ENCODE measurements at places on chromosomes 1 and 21.

GRCh38 chr1:39195166-39196111, 9.1 kb upstream of the MACF1 start:
- DNase-seq: no peak

GRCh38 chr21:34075760-34076660, 2.6 kb downstream of the MRPS6 start:
- no peak for DNase-seq

DNA sequence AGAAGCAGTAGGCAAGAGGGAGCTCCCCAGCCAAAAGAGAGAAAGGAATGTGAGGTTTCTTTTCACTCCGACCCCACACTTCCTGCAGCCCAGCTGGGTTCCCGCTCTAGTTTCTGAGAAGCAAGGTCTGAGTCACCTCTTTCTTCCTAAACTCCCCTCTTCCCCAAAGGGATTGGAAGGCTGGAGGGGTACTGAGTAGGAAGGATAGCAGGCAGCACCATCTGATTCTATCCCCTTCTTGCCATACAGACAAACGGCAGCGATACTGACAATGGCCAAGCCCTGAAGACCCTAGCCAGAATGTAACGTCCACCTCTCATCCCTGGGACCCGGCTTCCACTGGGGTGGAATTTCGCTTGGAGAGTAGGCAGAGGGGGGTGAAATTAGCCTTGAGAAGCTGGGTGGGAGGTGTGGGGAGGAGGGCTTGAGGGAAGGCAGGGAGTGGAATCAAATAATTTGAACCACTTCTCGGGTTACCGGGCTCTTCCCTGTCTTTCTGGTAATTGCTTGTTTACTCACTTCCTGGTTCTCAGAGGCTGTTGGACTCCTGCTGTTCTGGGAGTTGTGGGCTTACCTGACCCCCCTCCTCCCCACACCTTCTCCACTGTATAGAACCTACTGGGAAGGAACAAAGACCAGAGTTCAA, 13.2 kb downstream of the IER5 start:
- no peak for DNase-seq

- no peak for DNase-seq
Measured at GRCh38 chr1:16907870-16908758, 12.3 kb downstream of the RNU1-2 start.

- peak; percentile 58 for DNase-seq
Measured at GRCh38 chr1:17875882-17876280, 120.7 kb downstream of the ACTL8 start.

GRCh38 chr1:173332026-173332425, 124.9 kb upstream of the TNFSF4 start:
- peak; percentile 76 for DNase-seq

- no peak for DNase-seq
Measured at GRCh38 chr1:151711951-151712350, 4.7 kb downstream of the CELF3 start.

- DNase-seq: no peak
Measured at GRCh38 chr21:36350282-36350910, 30.4 kb downstream of the MORC3 start.

- DNase-seq: no peak
Measured at GRCh38 chr1:5742032-5742431, 250.2 kb downstream of the NPHP4 start.

GRCh38 chr21:36716836-36717235, 17.9 kb downstream of the SIM2 start:
- no peak for DNase-seq

GRCh38 chr1:5312293-5312674, 657.9 kb downstream of the AJAP1 start:
- DNase-seq: no peak

DNA sequence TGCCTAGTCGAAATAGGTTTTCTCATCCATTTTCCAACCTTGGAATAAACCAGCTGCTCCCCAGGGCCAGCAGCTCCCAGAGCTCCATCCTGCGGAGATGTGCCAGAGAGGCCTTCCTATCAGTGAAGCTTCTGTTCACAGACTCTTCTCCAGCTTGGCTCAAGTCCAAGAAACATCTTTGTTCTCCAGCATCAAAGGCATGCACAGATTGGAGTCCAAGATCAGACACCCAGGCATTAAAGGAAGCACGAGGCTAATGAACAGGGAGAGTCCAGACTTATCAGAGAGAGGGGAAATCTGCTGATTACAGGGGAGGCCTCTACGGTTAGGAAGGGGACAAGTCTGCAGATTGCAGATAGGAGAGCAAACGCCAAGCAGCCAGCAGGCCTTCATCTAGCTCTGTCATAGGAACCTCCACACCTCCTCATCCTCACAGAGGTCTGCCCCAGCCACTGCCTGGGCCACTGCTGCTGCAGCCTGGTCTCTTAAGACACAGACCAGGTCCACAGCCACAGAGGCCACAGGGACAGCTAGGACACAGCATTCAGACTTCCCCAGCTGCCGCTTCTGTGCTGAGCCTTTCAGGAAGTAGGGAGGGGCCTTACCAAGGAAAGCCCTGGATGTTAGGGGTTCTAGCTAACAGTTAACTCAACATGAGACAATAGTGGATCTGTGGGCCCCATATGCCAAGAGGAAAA, 3.4 kb downstream of the PRR9 start:
- DNase-seq: no peak

GRCh38 chr1:53459321-53460175, at the start of gene DMRTB1:
DMRTB1 (plus strand) TSS chr1:53459399; CDS start chr1:53459454, 55 bp downstream.
- no peak for DNase-seq

- DNase-seq: peak; percentile 42
Measured at GRCh38 chr1:43978551-43979260, at the start of gene B4GALT2. B4GALT2 (plus strand) TSS chr1:43979210; CDS start chr1:43981161, 1,951 bp downstream.

DNA sequence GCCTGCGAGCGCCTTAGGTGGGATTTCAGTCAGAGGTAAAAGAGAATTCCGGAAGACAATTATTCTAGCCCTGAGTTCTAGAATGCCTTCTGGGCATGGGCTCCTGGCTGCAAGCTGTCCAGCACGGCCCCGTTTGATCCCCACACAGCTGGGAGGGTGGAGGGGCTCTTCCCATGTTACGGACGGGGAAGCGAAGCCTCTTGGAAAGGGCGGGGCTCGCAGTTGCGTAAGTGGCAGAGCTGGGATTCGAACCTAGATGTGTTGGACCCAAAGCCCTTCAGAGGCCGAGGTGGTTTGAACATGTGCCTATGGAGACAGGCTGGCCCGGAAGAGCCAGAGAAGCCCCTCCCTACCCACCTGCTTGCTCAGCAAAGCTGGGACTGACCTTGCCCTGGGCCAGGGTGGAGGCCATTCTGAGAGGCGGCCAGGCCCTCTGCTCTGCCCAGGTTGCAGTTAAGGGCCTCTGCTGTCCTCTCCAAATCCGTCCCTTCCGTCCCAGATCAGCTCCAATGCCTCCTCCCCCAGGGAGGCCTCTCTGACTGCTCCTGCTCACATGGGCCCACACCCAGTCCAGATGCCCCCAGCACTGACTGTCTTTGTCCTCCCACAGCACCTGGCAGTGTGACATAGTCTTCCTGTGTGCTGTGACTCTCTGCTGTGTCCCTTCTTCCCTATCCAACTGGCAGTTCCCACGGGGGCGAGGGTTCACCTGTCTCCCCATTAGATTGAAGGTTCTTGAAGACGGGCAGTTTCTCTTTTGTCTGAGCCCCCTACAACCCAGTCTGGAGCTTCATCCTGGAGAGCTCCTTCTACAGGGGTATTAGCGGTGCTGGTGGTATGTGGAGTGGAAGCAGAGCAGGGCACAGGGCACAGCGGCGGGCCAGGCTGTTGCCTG, 1.2 kb upstream of the HSPB7 start:
- DNase-seq: peak; percentile 56

- no peak for DNase-seq
Measured at GRCh38 chr1:224399887-224400286, 34.7 kb downstream of the WDR26 start.

GRCh38 chr1:178548108-178548507, 35.2 kb downstream of the TEX35 start:
- no peak for DNase-seq

GRCh38 chr1:91672601-91673161, 172.0 kb downstream of the CDC7 start:
- DNase-seq: no peak

- DNase-seq: no peak
Measured at GRCh38 chr1:165763442-165763841, 5.2 kb downstream of the TMCO1 start.

DNA sequence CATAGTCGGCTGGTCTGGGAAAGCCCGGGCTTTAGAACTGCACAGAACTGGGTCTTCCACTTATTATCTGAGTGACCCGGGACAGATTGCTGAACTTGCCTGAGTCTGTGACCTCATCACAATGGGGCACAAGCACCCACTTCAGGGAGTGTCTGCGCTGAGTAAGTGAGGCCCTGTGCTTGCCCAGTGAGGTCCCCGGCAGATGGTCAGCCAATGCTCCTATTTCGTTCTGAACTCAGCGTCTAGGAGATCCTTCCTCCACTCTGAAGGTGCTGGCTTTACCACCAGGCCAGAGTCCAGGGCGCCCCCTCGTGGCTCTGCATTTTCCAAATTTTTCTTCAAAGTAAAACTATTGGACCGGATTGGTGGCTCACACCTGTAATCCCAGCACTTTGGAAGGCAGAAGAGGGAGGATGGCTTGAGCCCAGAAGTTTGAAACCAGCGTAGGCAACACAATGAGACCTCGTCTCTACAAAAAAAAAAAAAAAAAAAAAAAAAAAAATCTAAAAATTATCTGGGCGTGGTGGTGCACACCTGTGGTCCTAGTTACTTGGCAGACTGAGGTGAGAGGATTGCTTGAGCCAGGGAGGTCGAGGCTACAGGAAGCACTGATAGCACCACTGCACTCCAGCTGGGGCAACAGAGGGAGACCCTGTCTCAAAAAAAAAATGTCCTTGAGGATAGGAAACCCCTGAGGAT, 61.7 kb downstream of the FCRL5 start:
- peak; percentile 39 for DNase-seq

DNA sequence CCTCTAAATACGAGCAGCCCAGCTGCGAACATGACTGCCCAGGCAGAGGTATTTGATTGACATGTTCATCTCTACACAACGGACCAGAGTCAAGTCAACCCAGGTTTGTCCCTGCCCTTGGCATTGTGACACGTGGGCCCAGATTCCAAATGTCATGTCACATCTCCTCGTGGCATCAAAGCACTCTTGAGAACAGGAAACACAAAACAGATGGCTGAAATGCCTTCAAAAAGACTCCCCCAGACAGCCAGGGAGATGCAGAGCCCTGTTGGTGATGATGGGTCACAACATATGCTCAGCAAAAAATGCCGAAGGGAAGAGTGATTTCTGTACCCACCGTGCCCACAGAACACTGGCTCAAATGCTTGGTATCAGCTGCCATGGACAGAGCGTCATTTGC, 337.8 kb upstream of the DAB1 start:
- no peak for DNase-seq

DNA sequence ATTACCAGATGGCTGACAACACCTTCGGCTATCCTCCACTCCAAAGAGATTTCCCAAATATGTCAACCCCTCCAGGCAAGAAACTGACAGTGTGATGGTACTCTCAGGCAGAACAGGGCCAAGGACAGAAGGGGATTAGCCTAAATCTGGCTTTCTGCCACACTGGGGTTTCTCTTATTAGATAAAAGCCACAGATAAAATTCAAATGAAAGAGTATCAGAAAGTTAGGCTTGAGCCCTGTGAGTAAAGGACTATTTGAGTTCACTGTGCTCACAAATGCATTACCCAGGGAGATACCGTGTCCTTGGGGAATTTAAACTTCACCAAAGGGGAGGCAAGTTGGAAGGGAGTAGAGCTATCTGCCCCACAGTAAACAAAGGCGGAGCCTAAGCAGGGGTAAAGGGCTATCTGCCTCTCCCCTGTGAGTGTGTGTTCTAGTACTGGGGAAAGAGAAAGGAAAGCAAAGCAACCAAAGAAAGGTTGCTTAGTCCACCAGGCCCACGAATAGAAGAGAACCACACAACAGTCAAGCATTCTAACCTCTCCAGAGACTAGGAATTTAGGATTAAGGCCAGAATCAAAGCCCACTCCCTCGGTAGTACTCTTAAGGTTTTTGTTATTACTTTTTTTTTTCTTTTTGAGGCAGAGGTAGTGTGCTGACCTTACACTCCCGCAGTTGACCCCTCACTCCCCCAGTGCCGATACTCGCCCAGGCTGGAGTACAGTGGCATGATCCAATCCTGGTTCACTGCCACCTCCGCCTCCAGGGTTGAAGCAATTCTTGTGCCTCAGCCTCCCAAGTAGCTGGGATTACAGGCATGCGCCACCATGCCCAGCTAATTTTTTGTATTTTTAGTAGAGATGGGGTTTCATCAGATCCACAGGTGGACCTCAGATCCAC, 12.7 kb downstream of the TPM3 start:
- no peak for DNase-seq

DNA sequence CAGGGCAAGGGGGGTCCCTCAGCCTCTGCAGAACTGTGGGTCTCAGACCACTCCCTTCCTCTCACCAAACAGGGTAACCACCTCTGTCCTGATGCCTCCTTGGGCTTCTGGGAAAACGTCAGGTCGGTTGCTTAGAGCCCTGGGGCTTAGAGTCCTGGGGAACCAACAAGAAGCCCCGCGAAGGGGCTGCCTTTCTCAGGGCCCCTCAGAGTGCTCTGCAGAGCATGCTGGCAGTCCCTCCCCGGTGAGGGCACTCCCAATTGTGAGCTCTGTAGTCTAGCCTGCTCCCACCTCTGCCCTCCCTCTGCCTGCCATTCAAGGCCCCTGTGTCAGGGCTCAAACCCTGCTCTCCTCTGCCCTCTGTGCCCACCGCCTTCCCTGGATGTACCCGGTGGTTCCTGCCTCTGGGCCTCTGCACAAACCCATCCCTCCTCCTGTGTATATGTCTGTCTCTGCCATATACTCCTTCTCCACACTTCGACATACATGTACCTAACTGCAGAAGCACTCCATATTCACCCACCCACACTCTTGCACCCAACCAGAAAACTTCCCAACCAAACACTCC, 92.3 kb downstream of the DMRTB1 start:
- DNase-seq: no peak
